ENCODE measurements at places on chromosomes 3 and 15.
A peak's percentile ranks its signal among the peaks of the same experiment; 100 is the strongest.

DNA sequence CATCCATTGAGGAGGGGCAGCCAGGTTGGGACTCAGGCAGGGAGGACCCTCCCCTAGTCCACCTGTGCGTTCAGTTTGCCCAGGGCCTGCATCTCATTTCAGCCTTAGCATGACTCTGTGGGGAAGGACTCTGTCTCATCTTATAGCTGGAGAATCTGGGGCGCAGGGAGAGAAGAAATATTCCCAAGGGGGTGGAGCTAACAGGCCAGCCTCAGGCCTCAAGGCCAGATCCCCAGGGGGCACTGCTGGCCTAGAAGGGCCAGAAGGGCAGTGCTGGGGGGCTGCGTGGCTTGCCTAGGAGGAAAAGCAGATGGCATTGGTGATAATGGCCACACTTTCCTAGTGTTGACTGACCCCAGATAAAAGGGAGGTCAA, 10.9 kb downstream of the AMOTL2 start:
- DNase-seq, result peak; percentile 26

GRCh38 chr15:36428102-36428845, 151.2 kb upstream of the CDIN1 start:
- no peak for DNase-seq

DNA sequence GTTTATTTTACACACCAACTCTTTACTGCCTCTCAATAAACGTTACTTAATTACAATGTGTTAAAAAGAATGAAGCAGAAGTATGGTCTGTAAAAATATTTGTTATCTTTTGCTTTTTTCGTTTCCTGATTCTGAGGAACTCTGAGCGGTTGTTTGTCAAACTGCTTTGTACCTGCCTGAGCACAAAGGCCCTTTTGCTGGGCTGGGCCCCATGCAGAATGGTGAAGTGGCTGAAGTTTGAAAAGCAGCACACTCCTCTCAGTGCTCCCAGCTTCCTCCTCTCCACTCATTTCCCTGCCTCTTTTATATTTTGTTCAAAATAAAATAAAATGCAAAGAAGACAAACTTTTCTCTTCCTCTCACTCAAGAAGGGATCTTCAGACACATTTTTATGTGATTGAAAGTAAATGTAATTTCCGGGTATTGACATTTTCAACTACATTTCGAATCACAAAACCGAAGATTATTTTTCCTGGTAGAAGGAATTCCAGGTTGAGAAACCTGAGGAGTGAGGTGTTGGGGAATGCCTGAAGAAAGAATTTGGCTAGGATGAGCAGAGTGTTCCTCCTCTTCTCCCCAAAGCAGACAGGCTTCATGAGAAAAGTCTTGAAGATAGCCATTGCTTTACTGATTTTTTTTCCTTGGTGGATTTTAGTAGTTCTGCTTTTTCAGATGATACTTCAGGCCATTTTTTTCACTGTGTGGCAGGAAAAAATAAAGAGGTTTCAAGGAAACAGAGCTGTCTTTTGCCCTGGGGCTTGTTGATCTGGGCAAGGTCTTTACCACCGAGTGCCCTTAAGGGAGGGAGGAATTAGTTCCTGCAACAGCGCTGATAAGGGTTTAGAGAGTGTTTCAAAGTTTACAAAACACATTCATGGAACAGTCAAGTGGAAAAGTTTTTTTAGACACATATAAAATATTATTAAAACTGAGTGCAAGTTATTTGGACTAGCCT, 229.8 kb downstream of the NFKBIZ start:
- DNase-seq, result no peak

DNA sequence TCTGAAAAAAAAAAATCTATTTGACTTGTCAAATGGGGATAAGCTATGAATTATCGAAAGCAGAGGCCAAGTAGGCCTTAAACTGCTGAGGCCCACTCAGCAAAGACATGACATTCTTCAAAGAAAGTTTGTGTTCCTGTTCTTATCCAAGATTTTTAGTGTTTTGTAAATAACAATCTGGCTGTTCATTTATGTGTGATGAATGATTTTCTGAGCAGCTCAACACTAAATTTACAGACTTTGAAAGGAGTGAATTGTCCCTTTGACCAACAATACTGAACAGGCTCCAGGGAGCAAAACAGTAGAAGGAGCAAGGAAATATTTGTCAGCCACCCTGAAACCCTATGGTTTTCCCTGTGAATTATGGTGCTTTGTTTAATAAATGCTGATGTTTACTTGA, 512.6 kb upstream of the NAALADL2 start:
- no peak for DNase-seq

GRCh38 chr3:186746008-186746407, 28.8 kb downstream of the KNG1 start:
- peak; percentile 12 for DNase-seq

DNA sequence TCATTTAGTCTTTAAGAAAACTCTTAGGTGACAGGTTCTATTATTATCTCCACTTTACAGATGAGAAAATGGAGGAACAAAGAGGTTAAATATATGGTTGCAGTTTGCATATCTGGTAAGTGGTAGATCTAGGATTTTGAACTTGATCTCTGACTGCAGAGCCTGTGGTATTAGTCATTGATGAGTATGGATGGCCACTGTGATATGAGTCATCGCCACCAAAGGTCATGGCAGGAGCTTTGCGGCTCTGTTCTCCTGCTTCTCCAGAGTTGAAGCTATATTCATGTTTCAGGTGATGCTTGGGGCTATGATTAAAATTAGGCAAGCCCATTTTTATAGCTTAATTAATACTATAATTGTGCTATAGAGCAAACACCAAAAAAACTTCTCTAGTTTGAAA, 306.2 kb upstream of the DPPA4 start:
- DNase-seq, result no peak

DNA sequence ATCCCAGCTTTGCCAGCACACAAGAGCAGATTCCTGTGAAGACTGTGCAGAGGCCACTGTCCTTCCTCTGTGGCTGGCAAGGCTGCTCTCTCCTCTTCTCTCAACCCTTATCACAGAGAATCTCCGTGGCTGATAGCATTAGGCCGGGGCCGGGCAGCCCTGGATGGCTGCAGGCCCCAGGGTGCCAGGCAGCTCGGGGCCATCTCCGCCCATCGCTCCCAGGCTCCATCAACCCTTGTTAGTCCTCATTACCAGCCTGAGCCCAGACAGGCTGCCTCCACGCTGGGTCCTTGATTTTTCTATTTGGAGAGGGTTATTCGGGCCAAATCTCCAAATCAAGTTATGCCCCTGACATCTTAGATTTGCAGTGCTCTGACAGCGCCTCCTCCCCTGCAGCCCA, 39.1 kb downstream of the MRPL46 start:
- no peak for DNase-seq

DNA sequence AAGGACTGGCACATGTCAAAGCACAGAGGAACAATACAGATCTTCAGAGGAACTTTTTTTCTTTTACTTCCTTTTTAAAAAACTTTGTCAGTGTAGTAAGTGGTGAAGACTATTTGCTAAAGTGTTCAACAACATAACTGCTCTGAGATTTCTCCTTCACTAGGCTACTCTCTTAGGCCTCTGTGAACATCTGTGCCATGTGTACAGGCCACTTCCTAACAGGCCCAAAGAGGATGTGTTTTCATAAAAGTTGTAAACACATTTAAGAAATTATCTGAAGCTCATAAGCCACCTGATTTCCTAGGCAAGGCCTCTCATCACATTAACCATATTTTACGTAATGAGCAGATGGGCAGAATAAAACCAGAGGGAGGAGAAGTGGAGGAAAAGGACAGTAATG, 235.4 kb downstream of the FHIT start:
- no peak for DNase-seq

DNA sequence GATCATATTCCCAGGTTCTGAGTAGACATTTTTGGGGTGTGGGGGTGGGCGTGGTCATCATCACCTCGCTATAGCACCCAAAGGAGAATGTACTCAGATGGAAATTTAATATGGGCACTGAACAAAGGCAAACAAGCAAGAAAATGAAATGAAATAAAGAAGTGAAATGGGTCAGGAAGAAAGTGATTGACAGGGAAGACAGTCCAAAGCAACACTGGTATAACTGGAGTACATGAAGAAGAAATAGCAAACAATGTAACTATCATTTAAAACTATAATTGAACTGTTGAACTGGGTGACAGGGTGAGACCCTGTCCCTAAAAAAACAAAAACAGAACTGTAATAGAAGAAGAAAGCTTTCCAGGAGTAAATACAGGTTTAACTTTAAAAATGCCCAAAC, 24.8 kb downstream of the RPL39L start:
- no peak for DNase-seq

DNA sequence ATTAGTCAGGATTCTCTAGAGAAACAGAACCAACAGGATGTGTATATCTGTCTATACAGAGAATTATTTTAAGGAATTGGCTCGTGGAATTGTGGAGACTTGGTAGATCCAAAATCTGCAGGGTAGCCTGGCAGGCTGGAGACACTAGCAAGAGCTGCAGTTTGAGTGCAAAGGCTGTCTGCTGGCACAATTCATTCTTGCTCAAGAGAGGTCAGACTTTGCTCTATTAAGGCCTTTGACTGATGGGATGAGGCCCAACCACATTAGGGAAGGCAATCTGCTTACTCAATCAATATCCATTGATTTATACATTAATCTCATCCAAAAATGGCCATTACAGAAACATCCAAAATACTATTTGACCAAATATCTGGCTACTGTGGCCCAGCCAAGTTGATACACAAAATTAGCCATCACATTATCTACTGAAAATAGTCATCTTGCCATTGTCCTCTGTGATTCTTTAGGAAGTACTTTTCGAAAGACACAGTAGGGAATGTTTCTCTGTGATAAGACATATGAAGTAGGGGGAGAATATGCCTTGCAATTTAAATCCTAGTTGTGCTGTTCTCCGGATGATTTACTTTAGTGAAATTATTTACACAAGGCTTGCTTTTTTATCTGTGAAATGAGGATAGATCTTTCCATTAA, 873.8 kb downstream of the ROBO2 start:
- no peak for DNase-seq

DNA sequence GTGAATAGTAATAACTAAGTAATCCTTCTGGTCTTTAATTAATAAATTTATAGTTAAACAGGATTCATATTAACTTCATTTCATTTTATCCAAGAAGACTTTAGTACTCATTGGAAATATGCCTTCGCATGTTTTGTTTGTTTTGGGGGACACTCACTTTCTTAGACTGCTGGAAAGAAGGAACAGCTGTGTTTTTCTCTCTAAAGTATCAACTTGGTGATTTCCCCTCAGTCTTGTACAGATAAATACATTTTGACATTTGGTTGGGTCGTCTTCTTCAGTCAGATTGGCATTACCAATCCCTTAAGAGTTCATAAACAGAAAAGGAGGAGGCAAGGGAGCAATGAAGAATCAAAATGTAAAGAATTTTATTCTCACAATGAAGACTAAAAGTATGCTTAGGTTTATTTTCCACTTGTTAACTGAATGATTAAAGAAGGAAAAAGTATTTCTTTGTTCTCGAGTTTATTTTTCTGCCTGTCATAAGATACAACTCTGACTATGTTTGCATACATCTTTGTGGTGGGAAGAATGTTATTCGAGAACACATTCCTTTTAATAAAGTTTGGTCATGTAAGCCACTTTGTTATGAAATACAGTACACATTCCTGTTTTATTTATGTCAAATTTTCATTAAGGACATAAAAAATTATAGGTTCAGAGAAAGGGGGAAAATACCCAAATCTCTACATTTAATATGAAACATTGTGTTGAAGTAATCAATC, 140.2 kb downstream of the GMNC start:
- DNase-seq, result no peak

GRCh38 chr3:197431346-197431910, 124.3 kb downstream of the BDH1 start:
- no peak for DNase-seq

DNA sequence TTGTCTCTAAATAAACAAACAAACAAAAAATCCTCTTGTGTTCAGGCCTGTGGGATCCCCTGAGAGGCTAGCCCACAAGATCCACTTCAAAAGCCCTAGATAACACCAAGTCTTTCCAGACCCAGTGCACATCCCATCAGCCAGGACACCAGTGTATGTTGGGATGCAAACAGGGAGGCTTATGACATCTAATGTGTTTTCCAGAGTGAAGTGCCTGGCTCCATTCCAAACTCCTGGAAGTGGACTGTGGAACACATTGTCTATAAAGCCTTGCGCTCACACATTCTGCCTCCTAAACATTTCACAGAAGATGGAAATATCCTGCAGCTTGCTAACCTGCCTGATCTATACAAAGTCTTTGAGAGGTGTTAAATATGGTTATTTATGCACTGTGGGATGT, 57.0 kb downstream of the MLH1 start:
- DNase-seq, result no peak

GRCh38 chr3:49456466-49456865, 13.6 kb upstream of the DAG1 start:
- DNase-seq, result no peak

GRCh38 chr3:68817243-68817642, 115.1 kb downstream of the TAFA4 start:
- DNase-seq, result no peak

- no peak for DNase-seq
These were observed 403.4 kb upstream of the SUCLG2 start for GRCh38 chr3:68057637-68058320.

GRCh38 chr15:64864068-64864467, 22.4 kb downstream of the PLEKHO2 start:
- DNase-seq, result no peak

DNA sequence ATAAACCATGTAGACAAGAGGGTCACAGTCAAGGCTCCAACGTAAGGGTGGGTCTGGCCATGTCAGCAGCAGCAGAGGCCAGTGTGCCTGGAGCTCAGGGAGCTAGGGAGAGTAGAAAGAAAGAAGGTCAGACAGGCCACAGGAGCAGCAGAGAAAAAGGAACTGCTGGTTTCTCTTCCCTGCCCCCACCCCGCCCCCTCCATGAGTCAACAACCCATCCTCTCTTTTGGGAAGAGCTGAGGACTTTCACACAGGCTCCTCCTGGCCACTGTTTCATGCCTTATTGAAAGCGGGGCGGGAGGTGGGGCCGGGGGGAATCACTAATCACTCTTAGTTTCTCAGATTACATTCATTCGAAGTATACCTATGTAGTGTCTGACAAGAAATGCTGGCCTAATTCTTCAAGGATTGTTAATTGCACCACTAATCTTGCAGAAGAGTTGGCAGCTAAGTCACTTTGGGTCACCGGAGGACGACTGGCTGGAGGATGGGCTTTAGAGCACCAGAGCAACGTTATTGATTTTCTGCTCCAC, 9.1 kb upstream of the SCG3 start:
- DNase-seq, result no peak

DNA sequence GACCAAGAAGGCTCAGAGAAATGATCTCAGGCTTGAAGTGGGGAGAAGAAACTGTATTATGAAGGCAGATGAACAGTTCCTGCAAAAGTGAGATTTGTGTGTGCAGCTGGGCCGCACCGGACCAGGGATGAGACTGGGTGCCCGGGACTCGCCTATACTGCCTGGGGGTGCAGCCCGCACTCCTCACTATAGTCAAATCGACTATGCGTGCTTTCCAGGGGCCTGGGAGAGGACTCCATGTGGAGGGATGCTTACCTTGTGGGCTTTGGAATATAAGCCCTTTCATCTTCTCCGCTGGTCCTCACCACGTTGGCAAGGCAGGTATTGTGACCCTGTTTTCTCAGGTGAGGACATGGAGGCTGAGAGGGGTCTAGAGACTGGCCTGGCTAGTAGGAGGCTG, 32.9 kb upstream of the APOD start:
- DNase-seq, result no peak
